NCI-H226 (cell line): ENCODE measurements at places on chromosomes 5 and 9.

- no peak for DNase-seq
Observed at GRCh38 chr5:115661563-115661962, 35.7 kb upstream of the TMED7 start.

DNA sequence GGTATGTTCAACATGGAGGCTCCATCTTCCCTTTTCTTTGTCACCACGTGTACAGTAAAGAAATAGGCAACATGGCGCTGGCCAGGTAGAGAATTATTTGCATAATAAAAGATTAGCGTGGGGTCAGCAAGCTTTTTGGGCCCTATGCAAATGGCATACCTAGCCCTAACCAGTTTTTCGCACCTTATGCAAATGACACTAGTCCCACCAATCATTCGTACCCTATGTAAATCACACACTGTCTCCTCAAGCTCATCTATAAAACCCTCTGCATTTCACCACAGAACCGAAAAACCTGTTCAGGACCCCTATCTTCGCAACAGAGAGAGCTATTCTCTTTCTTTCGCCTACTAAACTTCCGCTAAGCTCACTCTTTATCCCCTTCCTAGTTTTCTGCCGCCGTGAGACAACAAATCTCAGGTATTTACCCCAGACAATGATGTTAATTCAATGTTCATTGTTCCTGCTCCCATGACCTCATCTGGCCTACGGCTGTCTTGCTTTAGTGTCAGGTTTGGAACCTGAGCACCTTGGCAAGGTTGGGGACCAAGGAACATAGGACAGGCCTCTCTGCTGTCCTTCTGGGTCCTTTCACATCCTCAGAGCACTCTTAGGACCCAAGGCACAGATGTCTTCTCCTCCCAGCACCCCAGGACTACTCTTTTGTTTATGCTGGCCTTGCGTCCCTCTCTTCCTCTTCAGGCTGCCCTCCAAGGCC, 180.7 kb upstream of the RAI14 start:
- no peak for DNase-seq

DNA sequence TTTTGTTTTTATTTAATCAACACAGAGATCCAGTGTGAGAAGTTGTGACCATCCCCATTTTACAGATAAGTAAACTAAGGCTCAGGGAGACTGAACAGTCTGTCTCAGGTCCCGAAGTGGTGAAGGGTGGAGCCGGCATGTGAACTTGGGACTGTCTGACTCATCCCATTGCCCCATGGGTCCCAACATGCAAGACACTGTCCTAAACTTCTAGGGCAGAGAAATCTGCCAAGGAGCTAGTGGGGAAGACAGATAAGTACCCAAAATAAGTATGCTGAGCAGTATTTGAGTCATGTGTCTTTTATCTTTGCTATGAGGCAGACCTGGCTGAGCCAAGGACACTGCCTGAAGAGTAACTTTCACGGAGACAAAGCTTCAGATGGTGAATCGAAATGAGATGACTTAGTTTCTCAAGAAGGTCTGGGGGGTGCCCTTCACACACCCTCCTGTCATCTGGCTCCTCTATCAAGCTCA, 64.3 kb upstream of the SLC25A51 start:
- DNase-seq, result peak; percentile 43

- peak; percentile 42 for DNase-seq
Observed at GRCh38 chr9:111483439-111483857, 735 bp downstream of the ECPAS start.

- no peak for DNase-seq
Observed at GRCh38 chr5:151134228-151134627, 23.4 kb downstream of the ANXA6 start.

DNA sequence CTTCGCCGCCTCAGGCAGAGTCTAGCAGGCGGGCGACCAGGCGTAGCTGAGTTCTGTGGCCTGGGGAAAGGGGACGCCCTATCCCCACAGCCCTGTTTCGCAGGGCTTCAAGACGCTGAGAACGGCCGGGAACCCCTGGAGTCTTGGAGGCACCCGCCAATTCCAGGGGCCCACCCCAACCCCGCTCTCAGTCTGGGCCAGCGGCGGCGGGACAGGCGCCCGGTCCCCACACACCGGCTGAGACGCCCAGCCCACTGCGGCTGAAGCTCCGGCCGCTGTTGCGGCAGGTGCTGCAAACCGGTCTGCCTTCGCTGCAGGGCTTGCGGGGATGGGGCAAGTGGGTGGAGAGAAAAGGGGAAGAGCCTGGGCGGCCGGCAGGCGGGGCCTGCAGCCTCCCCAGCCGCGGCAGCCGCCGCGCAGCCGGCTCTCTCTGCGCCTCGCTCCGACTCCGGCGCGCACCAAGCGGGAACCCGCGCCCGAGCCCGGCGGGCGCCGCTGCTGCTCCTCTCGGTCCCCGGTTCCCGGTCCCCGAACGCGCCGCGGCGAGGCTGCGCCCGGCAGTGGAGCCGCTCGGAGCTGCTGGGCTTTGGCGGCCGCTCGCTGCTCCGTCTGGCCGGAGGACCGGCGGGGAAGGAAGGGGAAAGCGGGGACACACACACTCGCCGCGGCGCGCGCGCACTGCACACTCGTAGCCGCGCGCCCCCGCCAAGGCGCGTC, at the start of gene PIP5K1B:
TSS of gene PIP5K1B (plus strand) at position 427 of the 717 bp plus-strand sequence. CDS start 117,375 bp downstream, outside the sequence.
- DNase-seq, result peak; percentile 54

DNA sequence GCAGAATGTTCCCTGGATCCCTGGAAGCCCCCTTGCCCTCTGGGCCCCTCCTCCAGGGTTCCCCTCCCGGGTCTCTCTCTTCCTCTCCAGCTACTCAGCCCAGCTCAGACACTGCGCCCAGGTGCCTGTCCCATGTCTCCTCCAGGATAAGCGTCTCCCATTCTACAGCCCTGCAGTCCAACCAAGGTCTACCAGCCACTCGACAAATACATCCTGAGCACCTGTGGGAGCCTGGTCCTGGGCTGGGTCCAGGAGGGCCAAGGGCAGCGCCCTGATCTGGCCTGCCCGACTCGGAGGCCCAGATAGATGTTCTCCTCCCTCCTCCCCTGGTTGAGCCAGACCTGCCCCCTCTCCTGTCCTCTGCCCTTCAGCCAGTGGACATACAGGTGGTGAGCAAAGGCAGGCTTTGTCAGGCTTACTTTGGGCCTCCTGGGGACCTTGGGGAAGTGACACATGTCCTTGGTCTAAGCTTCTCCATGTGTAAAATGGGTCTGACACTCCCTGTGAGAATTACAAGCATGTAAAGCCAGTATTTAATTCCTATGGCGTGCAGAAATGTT, 1.4 kb downstream of the FLT4 start:
- DNase-seq, result no peak

GRCh38 chr9:79089054-79089560, 482.7 kb upstream of the TLE4 start:
- no peak for DNase-seq

- DNase-seq, result no peak
Observed at GRCh38 chr9:12739014-12739652, 35.7 kb upstream of the LURAP1L start.

- DNase-seq, result no peak
Observed at GRCh38 chr5:159362220-159362619, 31.9 kb upstream of the IL12B start.

DNA sequence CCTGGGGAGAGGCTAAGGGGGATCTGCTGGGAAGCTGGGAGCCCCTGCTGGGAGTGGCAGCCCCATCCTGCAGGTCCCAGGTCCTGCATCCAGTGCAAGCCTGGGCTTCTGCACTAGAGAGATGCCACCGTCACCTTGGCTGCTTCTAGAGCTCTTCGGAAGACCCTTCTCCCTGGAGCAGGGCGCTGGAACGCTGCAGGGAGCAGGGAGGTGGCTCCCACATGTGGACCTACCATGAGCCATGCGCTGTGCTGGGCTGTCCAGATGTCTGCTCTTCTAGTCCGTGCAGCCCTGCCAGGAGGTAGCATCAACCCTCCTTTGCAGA, 90.9 kb upstream of the PHYKPL start:
- no peak for DNase-seq

GRCh38 chr5:52725808-52726207, 61.9 kb upstream of the ITGA1 start:
- no peak for DNase-seq

GRCh38 chr9:21569721-21570120, 87.6 kb upstream of the IFNE start:
- no peak for DNase-seq

DNA sequence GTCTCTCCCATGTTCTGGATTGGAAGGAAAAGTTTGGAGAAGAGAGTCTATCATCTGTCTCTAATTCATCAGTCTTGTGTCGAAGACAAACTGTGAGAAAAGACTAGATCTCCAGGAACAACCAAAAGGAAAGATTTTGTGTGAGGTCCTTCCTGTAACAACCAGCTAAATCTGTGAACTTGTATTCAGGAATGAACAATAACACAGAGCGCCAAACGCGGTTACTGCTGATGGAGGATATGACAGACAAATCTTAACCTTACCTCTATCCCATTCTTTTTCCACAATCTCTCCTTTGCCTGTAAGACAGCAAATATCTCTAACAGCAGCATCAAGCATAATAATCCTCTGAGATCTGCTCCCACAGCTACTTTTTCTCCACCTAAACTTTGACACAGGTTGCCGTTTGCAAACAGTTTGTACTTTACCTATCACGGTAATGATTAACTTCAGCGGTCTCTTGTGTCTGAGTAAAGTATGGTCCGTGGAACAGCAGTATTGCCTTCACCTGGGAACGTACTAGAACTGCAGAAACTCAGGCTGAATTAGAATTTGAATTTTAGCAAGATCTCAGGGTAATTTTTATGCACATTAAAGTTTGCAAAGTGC, 387.6 kb downstream of the ELAVL2 start:
- DNase-seq, result no peak

DNA sequence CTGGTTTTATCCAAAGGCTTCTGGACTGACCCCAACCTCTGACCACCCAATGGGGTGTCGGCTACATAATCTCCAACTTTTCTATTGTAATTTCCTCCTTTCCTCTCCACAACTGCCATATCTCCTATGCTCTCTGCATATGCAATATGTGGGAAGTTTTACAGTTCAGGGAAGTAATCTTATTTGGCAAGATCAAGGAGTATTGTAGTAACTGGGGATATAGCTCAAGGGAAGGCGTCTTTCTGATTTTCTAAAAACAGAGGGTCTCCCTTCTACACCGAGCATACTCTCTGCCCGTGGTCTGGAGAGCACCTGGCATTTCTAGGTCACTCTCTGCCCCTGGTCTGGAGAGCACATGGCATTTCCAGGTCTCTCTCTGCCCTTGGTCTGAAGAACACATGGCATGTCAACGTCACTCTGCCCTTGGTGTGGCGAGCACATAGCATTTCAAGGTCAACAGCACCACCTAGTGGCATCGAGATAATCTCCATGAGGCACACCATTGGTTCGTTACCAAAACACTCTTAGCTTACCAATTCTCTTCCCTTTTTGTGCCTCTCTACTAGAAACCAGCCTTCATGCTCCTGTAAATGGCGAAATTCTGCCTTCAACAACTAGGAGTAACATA, 616.4 kb upstream of the NUDT12 start:
- DNase-seq, result peak; percentile 19

DNA sequence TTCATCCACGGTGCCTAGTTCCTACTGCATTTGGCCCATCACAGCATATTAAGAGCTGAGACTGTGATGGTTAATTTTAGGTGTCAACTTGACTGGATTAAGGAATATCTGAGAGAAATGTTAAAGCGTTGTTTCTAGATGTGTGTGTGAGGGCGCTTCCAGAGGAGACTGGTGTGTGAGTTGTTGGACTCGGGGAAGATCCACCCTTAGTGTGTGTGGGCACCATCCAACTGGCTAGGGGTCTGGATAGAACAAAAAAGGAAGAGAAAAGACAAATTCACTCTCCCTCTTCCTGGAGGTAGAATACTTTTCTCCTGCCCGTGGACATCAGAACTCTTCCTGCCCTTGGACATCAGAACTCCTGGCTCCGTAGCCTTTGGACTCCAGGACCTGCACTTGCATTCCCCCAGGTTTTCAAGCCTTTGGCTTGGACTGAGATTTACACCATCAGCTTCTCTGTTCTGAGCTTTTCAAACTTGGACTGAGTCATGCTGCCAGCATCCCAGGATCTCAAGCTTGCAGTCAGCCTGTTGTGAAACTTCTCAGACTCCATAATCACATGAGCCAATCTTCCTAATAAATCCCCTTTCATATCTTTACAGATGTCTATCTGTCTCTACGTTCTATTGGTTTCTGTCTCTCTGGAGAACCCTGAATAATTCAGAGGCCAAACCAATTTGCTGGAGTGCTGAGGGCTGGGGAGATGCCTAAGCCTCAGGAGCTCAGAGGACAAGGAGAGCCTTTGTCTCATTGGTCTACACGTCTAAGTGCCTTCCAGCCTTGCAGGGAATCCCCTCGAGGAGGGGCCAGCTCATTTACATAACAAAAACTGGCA, 164.5 kb downstream of the DCP2 start:
- DNase-seq, result peak; percentile 82

GRCh38 chr5:171904886-171905285, 101.6 kb downstream of the FBXW11 start:
- DNase-seq, result no peak

DNA sequence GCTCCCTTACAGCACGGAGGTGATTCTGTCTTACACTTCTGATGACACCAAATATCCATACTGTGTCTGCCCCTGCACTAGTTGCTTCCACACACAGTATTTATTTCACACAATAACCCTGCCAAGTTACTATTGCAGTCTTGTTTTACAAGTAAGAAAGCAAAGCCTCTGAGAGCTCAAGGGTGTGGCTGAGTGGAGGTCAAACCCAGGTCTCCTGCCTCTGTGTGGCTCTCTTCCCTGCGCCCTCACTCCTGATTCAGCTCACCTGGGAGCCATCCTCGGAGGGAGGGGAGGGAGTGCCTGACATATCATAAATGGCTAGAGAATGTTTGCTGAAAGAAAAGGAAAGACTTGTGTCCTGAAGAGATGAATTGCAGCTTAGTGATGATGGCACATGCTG, 41.0 kb downstream of the MVB12B start:
- no peak for DNase-seq

DNA sequence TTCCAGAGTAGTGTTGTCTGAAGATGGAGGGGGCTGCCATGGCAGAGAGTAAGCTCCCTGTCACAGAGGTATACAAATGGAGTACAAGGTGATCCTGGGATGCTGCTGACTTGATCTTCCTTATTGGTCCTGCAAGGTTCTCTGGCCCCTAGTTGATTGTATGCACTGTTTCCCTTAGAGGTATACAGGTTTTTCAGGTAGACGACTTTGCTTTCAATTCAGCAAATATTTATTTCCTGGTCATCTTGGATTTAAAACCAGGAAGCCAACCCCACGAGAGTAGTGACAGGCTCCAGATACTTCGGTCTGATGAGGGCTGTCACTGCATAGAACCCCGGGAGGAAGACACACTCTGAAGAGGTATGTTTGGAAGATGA, 16.5 kb upstream of the TRIM14 start:
- no peak for DNase-seq

DNA sequence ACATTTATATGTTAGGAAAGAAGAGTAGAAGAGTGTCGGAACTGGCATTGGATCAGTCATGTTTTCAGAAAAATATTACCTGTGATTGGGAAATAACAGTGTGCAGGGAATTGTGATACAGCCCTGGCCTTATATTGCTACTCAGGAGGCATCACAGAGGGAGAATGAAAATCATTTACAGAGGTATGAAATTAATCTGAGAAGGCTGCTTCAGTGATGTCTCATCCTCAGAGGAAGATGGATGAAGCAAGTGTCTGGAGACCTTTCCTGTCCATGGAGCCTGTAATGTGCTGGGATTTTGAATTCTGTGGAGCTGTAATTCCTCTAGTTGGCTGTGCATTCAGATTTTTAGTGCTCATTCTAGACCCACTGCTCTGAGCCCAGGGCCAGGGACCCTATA, 3.8 kb downstream of the ACTBL2 start:
- DNase-seq, result peak; percentile 50
